NCI-H460 (cell line): ENCODE measurements at places on chromosomes 6 and 20. TPM values are rescaled to one million over a fixed set of nuclear protein-coding genes. Genes with fewer than 3 reads are reported as not detected.

Gene PFDN6
- total RNA-seq = 61.7 and 69.2 TPM in 2 replicates

- no peak for DNase-seq
Observed at GRCh38 chr6:33391922-33392594, 435 bp downstream of the KIFC1 start.

DNA sequence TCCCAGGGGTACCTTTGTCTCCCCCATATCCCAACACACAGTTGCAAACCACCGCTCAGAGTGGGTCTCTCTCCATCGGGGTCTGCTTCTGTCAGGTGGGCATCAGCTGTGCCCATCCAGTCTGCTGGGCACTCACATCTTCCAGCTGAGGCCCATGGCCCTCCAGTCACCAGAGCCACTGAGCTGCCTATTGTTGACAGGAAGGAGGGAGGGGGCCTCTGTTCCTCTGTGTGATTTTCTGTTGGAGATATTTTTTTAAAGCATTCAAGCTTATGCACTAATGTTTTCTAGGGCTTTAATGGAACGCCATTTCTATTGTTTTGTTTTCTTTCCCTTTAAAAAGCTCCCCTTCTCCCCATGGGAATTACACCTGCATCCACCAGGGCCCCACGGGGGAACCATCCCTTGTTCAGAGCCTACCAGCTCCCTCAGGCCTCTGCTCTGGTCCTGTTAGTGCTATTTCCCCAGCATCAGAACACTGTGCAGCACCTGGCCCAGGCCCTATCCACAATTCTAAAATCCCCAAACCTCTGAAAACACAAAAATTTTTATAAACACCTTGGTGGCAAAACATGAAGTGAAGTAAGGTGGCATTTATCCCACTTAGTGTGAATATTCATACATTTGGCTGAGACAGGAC, 326.2 kb downstream of the CD83 start:
- no peak for DNase-seq

- DNase-seq = no peak
Observed at GRCh38 chr20:8424010-8424409, 291.9 kb downstream of the PLCB1 start.

GRCh38 chr20:45878076-45878761, 2.8 kb upstream of the ZSWIM1 start:
- no peak for DNase-seq

GRCh38 chr6:88599571-88599970, 363.8 kb downstream of the RNGTT start:
- DNase-seq = no peak

Gene HSD17B8
- 10.3 and 12.5 TPM in 2 replicates for total RNA-seq

Gene CLPSL1
- not detected in 2 replicates for total RNA-seq

DNA sequence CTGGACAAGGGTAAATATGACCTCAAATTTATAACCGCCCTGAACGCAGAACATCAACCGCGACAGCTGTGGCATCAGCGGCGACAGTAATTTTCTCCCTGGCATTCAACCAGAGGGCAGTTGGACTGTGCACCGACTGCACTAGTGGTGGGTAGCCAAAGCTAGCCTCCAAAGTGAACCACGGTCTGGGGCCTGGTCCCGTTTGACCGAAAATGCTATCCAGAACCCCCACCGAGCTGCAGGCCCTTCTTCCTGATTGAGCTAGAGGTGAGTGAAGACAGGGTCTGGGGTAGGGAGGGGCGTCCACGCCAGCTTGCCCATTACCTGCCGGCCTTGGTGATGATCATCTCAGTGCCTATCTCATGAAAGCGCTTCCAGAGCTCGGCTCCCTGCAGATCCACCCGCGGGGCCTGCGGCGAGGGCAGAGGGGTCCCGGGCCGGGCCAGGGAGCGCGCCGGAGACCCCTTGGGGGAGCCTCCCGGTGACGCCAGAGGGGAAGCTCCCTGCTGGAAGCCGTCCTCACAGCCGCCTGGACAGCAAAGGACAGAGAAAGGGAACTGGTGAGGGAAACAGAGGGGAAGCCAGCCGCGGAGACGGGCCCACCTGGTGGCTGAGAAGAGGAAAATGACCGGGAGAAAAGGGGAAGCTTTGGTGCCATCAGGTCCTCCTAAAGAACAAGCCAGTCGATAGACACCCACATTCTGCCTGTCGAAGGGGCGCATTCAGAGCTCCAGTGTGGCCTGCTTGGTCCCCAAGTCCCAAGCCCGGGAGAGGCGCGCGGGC, 2.0 kb downstream of the TBX18 start:
- DNase-seq = no peak

DNA sequence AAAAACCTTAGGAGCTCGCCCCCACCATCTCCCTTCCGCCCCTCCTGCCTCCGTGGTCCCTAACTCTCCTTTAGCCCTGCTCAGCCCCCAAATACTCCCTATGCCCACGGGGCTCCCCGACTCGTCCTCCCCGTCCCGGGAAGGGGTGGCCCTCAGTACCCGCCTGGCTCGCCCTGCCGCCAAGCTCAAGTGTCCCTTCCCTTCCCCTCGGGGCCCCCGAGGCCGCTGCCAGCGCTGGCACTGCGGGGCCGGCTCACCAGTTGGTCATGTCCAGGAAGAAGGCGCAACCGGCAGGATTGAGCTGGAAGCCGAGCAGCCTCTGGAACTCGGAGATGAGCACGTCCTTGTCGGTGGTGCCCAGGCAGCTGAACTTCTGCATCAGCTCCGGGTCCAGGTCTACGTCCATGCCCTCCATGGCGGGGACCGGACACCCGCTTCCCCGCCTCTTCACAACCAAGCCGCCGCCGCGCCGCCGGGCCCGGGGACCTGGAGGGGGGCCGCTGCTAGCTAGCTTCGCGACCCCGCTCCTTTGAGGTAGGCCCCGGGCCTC, 303 bp downstream of the ILRUN start:
- DNase-seq = no peak

DNA sequence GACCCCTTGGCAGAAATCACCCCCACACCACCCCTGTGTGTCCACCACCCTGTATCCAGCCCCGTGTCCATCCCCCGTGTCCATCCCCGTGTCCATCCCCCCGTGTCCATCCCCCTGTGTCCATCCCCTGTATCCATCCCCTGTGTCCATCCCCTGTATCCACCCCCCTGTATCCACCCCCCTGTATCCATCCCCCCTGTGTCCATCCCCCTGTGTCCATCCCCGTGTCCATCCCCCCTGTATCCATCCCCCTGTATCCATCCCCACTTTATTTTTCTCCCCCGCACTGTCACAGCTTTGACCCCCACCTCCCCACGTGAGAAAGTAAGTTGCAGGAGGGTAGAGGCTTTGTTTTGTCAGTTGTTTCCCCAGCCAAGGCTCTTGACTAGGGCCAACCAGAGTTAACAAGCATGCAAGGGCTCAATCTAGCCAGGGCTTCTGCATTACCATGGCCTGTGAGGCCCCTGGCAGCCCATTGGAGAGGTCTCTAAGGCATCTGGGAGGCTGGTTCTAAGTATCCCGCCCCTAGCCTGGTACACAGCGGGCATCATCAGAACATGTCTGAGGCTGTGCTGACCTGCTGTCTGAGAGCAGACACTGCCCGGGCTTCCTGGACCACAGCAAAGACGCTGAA, 18.1 kb upstream of the SIRPA start:
- no peak for DNase-seq

- DNase-seq = no peak
Observed at GRCh38 chr20:40702504-40702903, 13.5 kb upstream of the MAFB start.

DNA sequence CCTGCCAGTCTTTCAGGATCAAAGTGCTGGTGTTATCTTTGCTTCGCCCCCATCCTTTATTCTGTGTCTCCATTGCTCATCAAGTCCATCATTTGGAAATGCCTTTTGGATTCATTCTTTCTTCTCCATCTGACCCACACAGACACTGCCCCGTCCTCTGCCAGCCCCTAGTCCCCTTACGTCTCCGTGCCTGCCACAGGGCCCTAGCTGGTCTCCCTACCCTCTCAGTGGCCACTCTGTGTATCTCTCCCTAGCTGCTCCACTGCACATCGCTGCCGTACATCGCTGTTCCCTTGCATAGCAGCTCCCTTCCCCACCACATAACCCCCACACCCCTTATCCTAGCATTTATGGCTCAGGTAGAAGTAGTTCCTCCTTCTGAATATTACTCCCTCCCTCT, 15.7 kb downstream of the PPP1R3G start:
- DNase-seq = no peak

Gene CTCFL
- not detected in 2 replicates for total RNA-seq

DNA sequence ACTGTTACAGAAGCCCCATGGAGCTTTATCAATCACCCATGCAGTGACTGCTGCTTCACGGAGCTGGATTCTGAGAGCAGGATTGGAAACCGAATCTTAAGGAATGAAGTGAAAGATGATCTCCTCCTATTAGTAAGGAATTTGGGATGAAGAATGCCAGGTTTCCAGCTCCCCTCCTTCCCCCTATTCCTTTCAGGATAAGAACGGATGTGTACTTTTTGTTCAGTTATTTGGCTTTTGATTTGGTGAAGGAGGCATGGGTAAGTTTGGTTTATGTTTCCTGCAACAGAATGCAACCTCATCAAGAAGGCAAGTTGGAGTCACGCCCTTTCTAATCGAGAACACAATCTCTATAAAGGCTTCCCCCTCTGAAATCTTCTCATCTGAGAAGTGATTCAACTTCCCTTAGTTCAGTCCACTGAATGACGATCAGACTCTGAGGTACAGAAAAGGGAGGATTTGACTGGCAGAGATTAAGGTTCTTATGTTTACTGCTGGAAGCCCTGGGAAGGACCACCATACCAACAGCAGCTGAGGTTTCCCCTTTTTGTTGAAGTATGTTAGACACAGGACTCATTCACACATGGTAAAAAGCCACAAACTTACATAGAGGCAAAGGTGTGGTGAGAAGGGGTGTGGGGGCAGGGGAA, 5.5 kb downstream of the ELMO2 start:
- DNase-seq = no peak

DNA sequence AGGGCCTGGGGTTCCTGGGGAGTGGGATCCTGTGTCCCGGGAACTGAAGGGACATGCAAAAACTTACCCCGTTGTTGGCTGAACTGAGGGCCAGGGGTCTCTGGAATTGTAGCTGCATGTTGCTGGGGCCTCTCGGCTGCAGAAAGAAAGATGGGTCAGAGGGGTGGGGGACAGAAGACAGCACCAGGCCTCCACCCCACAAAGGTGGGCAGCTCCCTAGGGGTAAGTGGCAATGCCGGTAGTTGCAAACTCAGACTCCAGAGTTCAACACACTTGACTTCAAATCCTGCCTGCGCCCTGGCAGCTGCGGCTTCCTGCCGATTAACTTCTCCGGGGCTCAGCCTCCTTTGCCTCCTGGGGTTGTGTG, 4.8 kb downstream of the ZBP1 start:
- no peak for DNase-seq

GRCh38 chr6:137227871-137228302, 8.7 kb upstream of the IFNGR1 start:
- DNase-seq = no peak

Gene TREML4
- total RNA-seq = not detected in 2 replicates

DNA sequence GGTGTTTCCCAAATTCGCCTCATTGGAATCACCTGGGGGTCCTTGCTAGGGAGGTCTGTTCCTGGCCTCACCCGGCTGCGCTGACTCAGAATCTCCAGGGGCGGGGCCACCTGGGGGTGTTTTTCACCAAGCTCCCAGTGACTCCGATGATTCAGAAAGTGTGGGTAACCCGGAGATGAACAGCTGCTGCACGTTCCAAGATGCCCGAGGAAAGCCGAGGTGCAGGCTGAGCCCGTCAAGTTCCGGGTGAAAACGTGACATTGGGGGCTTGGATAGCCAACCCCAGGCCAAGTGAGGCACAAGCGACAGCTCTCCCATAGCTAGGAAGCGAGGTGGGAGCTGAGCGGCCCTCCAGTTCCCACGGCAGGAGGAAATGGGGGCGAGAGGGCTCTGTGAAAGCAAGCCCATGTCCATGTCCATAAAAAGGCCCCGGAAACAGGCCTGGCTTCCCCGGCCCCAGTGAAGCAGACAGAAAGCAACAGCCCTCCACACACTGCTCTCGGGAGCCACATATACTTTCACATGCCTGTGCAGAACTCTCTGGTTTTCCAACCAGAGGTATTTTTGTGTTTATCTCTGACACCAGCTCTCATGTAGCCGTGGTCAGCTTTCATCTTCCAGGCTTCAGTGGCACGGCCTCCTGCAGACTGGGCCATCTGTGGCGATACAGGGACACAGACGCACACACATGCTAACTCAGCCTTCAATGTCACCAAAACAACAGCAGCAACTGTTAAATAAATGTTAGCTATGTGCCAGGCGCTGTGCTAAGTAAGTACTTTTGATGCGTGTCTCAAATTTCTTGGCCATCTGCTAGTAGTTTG, 90.7 kb upstream of the CCDC28A start:
- no peak for DNase-seq

Gene ANGPT4
- not detected in 2 replicates for total RNA-seq

Gene BPIFB2
- total RNA-seq = not detected in 2 replicates

DNA sequence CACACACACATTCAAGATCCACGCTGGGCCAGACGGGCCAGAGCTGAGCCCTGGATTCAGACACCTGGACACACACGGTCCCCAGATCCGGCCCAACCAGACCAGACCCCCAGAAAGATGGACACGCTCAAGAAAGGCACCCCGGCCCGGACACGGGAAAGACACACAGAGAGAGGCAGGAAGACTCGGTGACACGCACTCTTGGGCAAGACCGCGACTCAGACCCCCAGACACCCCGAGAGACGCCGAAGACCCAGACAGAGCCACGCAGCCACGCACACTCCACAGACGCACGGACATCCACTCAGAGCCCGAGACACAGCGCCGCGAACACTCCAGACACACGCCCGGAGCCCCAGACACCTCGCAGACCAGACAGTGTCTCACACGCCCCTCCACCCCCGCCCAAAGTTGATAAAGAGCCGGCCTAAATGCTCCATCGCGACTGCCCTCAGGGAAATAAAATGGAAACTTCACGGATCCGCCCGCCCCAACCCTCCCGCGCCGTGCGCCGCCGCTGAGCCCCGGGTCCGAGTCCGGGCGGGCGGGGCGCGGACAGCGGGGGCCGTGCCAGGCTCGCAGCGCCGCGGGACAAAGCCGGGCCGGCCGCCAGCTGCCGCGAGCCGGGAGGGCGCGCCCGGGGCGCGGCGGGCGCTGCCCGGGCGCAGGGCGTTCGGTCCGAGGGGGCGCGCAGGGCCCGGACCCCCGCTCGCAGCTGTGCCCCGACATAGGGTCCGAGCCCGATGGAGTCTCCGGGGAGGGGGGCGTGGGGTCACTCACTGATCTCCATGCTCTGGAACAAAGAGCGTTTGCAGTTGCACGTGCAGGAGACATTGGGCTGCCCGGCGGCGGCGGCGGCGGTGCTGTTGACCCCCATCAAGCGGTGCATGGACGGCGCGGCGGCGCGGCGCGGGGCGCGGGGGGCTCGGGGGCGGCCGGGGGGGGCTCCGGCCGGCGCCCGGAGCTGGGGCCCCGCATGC, 831 bp downstream of the PMEPA1 start:
- no peak for DNase-seq

DNA sequence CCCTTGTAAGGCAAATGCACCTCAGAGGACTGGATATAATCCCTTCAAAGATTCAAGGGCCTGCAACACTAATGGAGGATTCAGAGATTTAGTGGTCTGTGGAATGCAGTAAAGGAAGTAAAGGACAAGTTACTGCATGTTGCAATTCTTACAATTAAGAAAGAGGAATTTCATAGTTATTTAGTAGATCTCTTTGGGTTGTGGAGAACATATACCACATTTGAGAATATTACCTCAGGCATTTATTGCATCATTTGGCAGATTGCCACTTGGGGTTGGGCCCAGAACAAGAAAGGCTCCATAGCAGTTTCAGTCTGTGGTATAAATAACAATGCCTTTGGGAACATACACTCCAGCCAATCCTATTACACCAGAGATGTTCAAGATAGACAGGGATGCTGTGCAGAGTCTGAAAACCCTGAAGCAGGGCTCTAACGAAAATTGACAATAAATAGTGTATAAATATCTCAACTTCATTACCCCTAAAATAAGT, 20.9 kb upstream of the EPM2A start:
- DNase-seq = no peak

GRCh38 chr6:32637219-32637880, at the start of gene HLA-DQA1:
TSS of gene HLA-DQA1 (plus strand) at chr6:32637406. CDS start at chr6:32637459, 53 bp downstream.
- DNase-seq = no peak

Gene SCUBE3
- total RNA-seq = 0.02 TPM in 1 of 2 replicates, not detected in the other
